ENCODE measurements at places on chromosomes 12 and 14.

- DNase-seq: peak; percentile 66
Measured at GRCh38 chr12:26125400-26126339, 833 bp upstream of the BHLHE41 start.

- DNase-seq: no peak
Measured at GRCh38 chr14:65456247-65456646, 43.7 kb downstream of the FUT8 start.

DNA sequence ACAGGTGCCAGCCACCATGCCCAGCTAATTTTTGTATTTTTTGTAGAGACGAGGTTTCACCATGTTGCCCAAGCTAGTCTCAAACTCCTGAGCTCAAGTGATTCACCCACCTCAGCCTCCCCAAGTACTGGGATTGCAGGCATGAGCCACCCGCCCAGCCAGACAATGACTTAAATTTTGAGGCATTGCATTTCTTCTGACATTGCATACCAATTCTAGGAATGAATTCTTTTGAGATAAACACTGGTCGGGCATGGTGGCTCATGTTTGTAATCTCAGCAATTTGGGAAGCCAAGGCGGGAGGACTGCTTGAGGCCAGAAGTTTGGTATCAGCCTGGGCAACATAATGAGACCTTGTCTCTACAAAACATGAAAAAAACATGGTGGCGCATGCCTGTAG lies 2.5 kb upstream of the CELA1 start:
- DNase-seq: no peak

- no peak for DNase-seq
Measured at GRCh38 chr14:54866588-54866987, 36.0 kb downstream of the GCH1 start.

GRCh38 chr12:91542067-91542466 lies 359.4 kb upstream of the DCN start:
- no peak for DNase-seq

- no peak for DNase-seq
Measured at GRCh38 chr14:23547924-23548323, 3.6 kb downstream of the ZFHX2 start.

GRCh38 chr12:14910090-14910915 lies 24.6 kb upstream of the MGP start:
- no peak for DNase-seq

- DNase-seq: peak; percentile 85
Measured at GRCh38 chr14:74362361-74362915, 14.2 kb downstream of the VRTN start.

GRCh38 chr14:93734086-93734822 lies 54.0 kb downstream of the PRIMA1 start:
- no peak for DNase-seq

- no peak for DNase-seq
Measured at GRCh38 chr14:100059438-100059781, 5.8 kb upstream of the EVL start.

GRCh38 chr14:65588426-65589140 lies 176.1 kb downstream of the FUT8 start:
- DNase-seq: no peak
